ENCODE measurements at places on chromosomes 3 and 15.
A peak's percentile ranks its signal among the peaks of the same experiment; 100 is the strongest.

- DNase-seq: no peak
These were observed 130.1 kb downstream of the RTP4 start for GRCh38 chr3:187498211-187498724.

- peak; percentile 81 for DNase-seq
These were observed 77.2 kb downstream of the SCN10A start for GRCh38 chr3:38738630-38739395.

GRCh38 chr3:112761062-112761638 is 85.5 kb downstream of the CD200R1L start:
- no peak for DNase-seq

DNA sequence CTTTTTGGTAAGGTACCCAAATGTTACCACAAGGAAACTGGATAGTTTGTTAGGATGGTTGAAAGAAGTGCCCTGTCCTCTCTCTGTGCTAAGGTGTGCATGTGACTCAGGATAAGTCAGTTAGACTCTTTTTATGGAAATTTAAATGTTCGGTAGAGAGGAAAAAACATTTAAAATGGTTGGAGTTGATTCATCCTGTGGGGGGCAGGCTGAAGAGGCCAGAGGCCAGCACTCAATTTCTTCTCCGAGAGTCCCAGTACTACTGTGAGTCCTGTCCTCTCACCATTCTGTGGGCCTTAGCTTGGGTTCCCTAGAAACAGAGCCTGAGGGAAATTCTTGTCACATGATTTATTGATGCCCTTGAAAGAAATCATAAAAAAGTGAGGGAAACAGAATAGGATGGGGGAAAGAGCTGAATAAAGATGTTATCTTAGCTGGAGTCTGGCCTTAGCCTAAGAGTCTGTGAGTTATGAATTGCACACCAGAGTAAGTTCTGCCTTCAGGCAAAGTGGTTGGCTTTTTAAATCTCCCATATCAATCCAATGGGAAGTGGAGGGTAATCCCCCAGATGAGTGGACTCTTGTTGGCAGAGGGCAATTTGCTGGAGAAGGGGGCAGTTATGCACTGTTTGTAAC is 106.5 kb upstream of the GALNT15 start:
- no peak for DNase-seq

GRCh38 chr3:158419820-158420653 is 151.0 kb upstream of the MLF1 start:
- no peak for DNase-seq

DNA sequence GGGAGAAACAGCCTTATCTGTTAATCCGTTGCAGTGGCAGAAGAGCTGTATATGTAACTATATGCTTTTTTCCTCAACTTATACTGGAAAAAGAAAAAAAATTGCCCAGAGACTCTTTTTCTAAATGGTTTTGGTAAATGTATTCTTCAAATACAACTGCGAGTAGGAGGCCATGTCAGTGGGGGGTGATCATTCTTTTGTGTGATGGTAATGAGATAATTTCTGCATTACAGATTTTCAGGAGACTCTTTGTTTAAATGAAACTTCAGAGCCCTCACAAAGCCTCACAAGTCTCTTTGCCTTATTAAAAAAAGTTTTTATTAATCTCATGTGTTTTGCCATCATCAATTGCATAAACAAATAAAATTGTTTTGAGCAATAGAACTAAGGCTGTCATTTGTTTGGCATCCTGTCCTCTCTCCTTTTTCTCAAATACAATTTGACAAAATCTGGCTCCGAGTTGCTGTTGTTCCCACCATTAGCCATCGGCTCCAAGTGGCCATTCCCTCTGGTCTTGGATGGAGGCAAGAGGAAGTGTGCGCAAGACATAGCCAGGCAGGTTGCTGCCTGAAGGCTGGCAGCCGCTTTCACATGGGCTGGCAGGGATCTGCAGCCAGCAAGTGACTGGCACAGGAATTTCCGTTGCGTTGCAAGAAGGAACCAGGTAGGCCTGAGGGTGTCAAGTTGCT is 116.7 kb downstream of the FNDC3B start:
- DNase-seq: peak; percentile 60

GRCh38 chr3:65830948-65831732 is 207.6 kb downstream of the MAGI1 start:
- DNase-seq: no peak

GRCh38 chr3:48466386-48467109 is 20.0 kb downstream of the ATRIP start:
- DNase-seq: no peak
